Fibroblast of skin of left quadriceps (primary cell): ENCODE measurements at places on chromosomes 3 and 15.
A peak's percentile ranks its signal among the peaks of the same experiment; 100 is the strongest.

GRCh38 chr3:129487183-129487867 is 41.1 kb upstream of the RHO start:
- DNase-seq: no peak

DNA sequence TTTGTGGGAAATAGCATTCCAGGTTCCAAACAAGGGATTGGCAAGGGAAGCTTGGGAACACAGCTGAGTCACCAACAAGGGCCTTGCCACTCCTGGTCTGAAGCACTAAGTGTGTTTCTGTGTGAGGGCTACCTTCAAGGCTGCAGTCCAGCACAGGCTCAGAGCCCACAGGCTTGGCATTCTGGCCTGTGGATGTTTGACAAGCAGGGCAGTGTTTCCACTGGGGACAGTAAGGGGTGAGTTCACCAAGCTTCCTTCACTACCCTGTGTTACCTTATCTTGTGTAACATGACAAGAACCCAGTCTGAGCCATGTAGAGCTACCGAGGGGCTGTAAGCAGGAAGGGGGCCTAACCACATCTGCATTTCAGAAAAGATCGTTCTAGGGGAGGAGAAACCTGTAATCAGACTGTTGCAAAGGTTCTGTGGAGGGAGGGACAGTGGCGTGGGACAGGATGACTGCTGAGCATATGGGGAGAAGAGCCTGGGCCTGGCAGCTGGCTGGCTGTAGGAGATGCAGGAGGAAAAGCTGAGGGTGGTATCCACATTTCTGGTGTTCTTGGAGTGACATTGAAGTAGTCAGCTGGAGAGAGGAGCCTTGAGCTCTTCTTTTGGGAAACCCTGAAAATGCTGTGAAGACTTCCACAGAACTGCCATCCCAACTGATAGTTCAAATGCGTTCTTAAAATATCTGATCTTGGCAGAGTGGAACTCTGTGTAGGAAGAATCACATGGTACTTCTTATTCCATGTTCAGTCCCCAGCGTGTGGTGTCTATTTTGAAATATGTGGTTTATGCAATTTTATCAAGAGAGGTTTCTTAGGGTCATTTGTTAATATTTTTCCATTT is 61.3 kb downstream of the CTDSPL start:
- no peak for DNase-seq

- no peak for DNase-seq
Observed at GRCh38 chr3:47469616-47470015, 6.1 kb downstream of the SCAP start.

DNA sequence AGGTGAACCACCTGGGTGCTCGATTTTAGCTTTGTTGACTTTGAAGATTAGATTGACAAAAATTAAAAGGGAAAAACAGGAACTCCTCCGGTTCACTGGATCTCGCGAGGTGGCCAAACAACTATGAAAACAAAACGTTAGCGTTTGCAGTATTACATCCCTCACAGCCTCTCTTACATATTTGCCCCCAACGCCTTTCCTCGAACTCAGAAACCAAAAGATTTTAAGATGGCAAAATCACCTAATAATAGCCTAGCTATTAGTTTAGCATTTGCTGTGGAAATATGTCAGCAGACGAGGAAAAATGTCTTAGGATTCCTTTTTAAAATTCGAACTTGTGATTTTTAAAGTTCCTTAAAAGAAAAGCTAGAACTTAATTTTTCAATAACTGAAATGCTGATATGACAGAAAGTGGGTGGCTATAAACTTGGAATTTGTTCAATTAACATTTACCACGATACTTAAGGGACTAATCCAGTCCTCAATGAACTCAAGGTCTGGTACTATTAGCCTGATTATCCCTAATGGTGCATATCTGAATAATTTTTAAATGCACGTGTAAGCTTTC is 491 bp upstream of the SENP7 start:
- DNase-seq: no peak

- no peak for DNase-seq
Observed at GRCh38 chr15:36943508-36944361, 156.6 kb downstream of the MEIS2 start.

GRCh38 chr3:60135474-60135873 is 1085.6 kb upstream of the CFAP20DC start:
- DNase-seq: no peak

DNA sequence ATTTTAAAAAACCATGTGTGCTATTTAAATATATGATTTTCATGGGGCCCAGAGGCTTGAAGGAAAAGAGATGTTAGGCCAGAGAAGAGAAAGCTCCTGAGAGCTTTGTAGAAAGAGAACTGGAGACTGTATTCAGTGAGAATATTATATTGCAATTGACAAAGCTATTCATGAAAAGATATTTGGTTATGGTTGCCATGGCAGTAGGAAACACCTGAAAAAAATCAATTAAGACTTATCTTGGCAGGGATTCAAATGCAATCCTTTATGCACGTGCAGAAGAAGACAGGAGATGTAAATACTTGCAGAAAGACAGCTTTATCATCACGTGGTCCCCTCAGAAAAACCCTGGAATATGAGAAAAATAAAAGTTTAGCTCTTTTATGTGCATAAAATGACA is 636.0 kb upstream of the TBL1XR1 start:
- no peak for DNase-seq

GRCh38 chr3:197573048-197573767 is 17.4 kb upstream of the BDH1 start:
- DNase-seq: no peak

GRCh38 chr3:104510131-104510849 is 856.4 kb upstream of the ALCAM start:
- no peak for DNase-seq

DNA sequence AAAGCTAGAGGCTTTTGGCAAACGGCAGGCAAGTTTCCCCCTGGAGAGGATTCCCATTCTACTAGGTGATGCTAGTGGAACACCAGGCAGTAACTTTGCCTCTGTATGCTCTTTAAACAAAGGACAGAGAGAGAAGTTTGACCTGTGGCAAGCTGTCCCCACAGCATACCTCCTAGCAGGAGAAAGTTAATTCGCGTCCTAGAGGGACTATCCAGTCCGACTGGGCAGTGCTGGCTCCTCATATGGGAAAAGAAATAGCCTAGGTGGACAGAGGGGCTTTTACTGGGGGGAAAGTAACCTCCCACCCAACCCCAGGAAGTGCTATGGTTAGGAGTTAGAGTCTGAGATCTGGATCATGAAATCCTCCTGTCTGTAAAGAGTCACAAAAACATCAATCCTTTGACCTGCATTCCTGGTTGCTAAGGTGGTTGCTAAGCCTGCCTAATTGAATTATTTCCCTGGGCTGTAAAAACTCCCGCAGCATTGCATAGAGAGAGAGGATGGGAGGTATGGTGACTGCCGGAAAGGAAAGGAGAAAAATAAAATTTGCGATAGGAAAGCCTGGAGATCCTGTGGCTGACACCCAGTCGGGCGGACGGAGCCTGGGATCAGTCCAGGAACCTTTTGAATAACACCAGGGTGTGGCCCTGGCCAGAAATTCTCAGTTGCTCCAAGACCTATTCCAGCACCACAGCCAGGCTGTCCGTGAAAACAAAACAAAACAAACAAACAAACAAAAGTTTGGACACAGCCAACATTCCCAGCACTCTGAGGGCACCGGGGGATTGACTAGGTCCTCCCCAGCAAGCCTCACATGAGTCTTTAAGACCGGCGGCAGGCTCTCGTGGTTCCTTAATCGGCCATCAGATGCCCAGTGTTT is 67.7 kb upstream of the ATP11B start:
- no peak for DNase-seq

- DNase-seq: no peak
Observed at GRCh38 chr15:68719672-68720071, 101.0 kb downstream of the ANP32A start.

DNA sequence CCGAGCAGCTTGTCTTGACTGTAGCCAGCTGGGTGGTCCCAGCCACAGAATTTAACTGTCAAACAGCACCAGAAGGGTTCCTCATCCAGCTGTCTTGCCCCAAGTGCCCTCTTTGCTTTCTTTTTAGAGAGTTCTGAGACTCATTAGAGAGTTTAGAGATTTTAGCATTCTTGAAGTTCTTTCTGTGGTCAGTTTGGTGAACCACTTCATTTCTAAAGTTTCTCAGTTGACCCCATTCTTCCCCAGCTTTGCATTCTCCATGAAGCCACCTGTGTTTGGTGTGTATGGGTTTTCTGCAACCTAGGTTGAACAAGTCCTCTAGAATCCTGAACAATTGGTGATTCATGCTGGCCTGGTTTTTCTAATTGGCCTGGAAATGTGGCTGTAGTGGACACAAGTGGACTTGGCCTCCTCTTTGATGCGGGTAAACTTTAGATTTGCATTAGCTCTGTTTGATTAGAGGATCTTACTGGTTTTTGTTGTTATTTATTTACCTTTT is 33.7 kb downstream of the FLNB start:
- peak; percentile 89 for DNase-seq

- no peak for DNase-seq
Observed at GRCh38 chr15:68783226-68784058, 37.3 kb downstream of the ANP32A start.

DNA sequence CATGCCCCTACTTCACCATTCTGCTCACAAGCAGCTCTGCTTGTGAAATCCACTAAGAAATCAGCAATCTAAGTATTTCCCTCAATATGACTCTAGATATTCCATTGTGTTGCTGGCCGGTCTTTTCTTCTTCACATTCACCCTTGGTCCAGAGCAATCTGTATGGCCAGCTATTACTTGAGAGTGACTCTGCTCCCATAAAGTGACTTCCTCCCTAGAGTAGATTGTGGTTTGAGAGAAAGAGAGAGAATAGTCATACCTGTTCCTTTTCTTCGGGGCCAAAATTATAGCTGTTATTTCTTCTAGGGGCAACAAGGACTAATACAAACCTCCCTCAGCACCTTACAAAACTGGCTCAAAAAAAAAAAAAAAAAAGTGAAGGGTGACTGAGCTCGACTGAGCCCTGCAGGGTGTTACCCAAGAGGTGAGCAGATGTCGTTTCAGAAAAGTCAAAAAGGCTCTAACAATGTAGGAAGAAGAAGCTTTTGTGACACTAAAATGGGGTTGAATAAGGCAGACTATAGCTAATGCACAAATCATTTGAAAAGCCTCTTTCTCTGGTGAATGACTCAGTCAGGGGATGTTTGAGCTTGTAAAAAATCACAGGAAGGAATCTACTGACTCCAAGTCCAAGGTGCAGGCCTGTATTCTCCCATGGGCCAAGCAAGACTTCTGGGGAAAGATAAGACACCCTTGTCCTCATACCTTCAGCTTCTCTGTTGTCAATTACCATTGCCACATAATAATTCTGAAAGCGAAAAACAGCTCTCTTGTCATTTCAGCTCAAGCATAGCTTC is 161.0 kb upstream of the SLC24A5 start:
- no peak for DNase-seq

DNA sequence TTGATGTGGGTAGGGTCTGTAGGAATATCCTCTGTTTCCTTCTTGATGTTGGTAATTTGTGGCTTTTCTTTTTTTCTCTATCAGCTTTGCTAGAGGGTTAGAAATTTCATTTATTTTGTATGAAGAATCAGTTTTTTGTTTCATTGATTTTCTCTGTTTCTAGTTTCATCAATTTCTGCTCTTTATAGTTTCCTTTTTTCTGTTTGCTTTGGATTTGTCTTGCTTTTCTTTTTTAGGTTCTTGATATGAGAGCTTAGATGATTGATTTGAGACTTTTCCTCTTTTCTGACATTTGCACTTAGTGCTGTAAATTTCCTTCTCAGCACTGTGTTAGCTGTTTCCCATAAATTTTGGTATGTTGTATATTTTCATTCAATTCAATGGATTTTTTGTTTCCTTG is 61.3 kb downstream of the LSM3 start:
- no peak for DNase-seq

- no peak for DNase-seq
Observed at GRCh38 chr3:52288674-52289073, 1.0 kb downstream of the GLYCTK start.

GRCh38 chr15:93855181-93855826 is 376.1 kb upstream of the MCTP2 start:
- DNase-seq: no peak

GRCh38 chr3:13025778-13026518 is 47.3 kb downstream of the IQSEC1 start:
- no peak for DNase-seq

DNA sequence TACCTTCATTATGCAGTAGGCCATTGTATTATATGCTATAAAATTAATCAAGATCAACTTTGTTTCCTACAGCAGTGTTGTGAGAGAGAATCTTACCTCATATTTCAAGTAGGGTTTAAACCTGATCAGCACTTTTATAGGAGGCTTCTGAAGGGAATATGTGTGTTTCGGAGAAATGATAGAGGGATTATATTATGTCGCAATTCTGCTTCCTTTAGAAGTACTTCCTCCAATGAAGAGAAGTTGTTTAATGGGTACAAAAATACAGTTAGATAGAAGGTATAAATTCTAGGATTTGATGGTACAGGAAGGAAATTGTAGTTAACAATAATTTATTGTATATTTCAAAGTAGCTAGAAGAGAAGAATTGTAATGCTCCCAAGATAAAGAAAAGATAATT is 54.9 kb downstream of the NSUN3 start:
- no peak for DNase-seq

GRCh38 chr15:41809526-41810220 is 18.2 kb upstream of the JMJD7 start:
- DNase-seq: no peak

GRCh38 chr3:195236801-195237570 is 34.0 kb downstream of the XXYLT1 start:
- DNase-seq: no peak

GRCh38 chr3:159922861-159923312 is 65.7 kb upstream of the IL12A start:
- no peak for DNase-seq

DNA sequence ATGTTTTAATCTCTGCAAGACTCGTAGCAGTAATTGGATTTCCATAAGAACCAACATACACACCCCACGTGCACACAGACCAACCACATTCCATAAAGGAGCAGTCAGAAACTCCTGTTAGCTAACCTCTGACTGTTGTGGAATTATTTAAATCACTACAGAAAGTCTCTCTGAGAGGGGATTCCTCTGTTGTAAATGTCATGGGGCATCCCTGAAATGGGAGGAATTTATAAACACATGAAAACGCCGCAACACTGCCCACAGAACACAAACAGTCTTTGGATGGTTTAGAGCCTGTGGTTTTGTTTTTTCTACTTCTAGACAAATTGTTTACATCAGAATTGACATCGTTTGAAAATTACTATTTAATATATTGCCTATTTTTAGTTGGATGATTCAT is 740.1 kb upstream of the GRM7 start:
- DNase-seq: no peak

GRCh38 chr15:58503139-58504027 is 71.6 kb downstream of the LIPC start:
- no peak for DNase-seq

DNA sequence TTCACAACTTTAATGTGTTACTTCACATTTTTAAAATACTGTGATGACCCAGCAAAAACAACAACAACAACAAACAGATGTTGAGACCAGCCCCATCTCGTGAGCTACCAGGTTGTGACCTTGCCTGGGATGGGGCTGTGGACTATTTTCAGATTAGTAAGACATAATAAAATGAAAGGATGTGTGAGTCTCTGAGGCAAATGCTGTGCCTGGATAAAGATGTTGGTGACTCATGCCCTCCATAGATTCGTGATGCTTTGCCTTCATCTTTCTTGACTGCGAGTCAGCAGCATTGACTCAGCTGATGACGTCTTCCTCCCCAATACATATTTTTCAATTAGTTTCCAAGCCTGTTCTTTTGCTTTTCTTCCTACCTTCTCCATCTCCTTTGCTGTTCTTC is 453.0 kb upstream of the CFAP20DC start:
- DNase-seq: peak; percentile 73

GRCh38 chr3:152893647-152894046 is 58.7 kb downstream of the P2RY1 start:
- no peak for DNase-seq

- no peak for DNase-seq
Observed at GRCh38 chr3:127173516-127174166, 19.3 kb upstream of the PRR23E start.

GRCh38 chr3:132421832-132422231 is 4.5 kb downstream of the DNAJC13 start:
- DNase-seq: peak; percentile 40
